LHCN-M2 (cell line): ENCODE measurements at places on chromosomes 12 and 14.

DNA sequence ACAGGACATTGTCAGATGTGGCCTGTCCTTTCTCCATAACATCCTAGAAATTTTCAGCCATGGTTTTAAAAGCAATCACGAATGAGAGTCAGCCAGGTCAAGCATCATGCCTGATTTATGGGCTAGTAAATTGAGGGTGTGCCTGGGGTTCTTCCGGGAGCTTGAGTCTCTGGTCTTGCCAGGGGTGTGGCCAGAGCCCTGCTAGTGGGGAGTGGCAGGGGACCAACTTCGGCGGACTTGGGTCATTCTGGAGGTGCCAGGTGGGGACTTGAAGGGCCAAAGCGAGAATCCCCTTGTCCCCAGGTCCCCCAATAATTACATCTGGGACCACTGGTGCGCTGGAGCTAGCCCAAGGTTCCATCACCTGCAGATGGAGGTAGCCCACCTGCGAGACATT lies 5.7 kb downstream of the OTUB2 start:
- no peak for DNase-seq

DNA sequence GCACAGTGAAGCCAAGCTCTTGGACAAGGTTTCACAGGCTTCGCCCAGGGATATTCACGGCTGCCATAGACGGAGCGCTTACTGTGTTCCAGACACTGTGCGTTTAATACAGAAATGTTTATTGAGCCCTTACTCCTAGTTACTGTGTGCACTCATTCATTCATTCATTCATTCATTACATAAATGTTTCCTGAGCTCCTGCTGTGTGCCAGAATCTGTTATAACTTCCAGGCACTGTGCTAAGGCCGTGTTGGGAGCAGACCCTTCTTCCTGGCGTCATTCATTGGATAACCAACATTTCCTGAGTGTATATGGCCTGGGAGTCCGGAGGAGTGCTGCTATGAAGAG lies 760 bp upstream of the MED13L start:
- DNase-seq = no peak

DNA sequence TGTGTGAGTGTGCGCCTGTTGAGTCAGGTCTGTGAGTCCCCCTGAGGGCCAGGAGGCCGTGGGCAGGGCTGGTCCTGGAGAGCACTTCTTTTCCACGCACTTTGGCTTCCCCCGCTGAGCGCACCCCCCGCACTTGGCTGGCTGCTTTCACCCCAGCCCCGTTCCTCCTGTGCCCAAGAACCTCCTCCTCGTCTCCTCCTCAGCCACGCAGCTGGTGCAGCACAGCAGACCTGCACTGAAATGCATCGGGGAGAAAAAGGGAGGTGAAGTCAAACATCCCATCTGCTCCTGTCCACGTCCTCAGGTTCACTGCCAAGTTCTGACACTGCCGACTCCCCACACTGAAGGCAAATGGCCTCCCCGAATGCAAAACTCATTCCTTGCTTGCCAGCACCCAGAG lies 362.7 kb upstream of the SFSWAP start:
- DNase-seq = no peak

GRCh38 chr14:75214558-75214957 lies 38.1 kb upstream of the TMED10 start:
- no peak for DNase-seq

- no peak for DNase-seq
Observed at GRCh38 chr12:24546661-24547060, 402.2 kb downstream of the BCAT1 start.

DNA sequence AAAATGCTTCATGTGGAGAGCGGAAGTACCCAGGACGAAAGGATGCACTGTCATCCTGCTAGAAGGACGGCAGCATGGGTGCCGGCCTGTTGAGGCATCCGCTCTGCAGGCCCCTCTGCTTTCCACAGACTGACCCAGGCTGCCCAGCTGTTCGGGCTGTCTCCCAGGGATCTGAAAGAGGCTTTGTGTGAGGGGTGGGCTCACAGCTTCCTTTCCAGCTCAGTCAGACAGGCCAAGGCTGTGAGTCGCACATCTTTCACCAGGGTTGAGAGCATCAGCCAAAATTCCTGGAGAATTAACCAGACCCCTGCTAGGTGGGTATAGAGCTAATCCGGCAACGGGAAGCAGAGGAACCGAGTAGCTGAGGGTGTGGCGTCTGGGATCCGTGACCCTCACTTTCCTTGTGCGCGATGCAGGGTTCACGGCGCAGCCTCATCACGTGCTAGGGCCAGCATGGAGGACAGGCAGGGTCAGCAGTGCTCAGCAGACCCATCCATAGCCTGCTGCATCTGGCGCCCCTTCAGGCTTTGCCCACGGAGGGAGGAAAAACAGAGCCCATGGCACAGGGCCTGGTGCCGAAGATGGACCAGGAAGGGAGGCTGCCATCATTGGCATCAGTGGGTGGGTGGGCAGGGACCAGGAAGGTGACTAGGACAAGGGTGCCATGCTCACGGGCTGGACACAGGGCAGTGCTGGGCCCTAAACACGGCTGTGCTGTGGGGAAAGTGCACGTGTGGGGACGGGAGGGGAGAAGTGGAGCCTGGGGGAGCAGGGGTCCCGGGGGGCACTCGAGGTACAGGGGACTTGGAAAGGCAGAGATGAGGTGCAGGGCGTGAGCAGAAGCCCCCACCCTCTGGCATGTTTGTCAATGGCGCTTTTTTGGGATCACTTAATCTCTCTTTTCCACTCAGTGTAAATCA lies 9.2 kb upstream of the SIVA1 start:
- no peak for DNase-seq

DNA sequence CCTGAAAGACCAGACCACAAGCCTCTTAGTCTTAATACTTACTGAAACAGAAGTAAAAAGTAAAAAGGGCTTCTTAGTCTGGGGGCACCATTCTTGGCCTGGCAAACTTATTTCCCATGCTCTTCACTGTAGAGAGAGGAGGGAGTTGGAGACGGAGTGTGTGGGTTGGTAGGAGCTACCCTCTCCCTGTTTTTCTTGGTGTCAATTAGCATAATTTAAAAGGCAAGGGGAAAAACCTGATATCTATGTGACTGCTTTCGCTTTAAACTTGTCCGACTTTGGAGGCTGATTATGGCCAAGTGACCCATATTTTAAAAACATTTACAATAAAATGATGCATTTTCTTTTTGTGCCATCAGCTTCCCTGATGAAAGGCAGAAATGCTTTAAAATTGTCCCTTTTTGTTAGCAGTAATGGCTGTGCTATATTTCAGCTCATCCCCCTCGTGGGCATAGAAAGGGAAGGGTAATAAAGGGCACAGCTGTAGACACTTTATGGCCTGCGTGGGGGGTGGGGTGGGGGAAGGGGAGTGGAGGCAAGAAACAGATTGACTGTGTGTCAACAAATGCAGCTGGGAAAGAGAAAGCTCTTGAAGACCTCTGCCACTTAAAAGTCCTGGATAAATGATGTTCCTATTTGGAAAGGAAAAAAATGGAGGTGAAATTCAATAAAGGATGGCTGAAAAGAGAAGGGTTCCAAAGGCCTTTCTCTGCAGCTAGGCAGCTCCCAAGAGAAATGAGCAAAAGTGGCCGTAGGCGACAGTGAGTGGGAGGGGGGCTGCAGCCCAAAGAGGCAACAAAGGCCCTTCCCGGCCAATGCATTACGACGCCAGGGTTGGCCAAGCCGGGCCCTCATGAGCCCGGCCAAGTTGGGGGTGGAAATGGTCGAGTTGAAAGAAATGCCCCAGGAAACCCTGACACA lies 57.5 kb upstream of the TMEM263 start:
- no peak for DNase-seq

- DNase-seq = peak; percentile 42
Observed at GRCh38 chr12:62625228-62625627, 158.6 kb downstream of the MON2 start.

GRCh38 chr12:51085757-51086156 lies 2.4 kb upstream of the CSRNP2 start:
- DNase-seq = no peak

- no peak for DNase-seq
Observed at GRCh38 chr12:132268674-132269073, 60.7 kb downstream of the GALNT9 start.

DNA sequence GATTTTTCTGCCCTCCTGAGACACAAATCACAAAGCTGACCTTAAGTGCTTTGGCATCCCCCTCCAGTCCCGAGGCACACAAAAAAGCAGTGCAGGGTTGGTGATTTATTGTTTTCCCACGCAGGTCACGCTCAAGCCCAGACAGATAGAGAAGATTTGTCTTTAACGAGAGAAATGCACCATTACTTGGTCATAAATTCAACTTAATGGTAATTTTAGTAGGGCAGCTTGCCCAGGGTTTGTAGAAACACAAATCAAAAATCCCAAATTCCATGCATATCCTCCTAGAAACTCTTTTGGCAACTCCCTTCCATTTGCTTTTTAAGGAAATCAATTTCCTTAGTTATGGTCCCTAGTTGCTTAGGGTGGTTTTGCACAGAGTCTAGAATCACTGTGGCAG lies 132.6 kb downstream of the IGF1 start:
- DNase-seq = no peak

GRCh38 chr12:22858849-22859570 lies 234.0 kb downstream of the ETNK1 start:
- peak; percentile 29 for DNase-seq

GRCh38 chr14:68819260-68819691 lies 26.4 kb upstream of the ZFP36L1 start:
- DNase-seq = no peak

- no peak for DNase-seq
Observed at GRCh38 chr12:83793616-83794015, 1106.9 kb downstream of the TMTC2 start.
